Stimulated activated CD4-positive, alpha-beta T cell treated with anti-CD3 and anti-CD28 coated beads, Interleukin-2, amount 100 ng/mL, for 48 hours (primary cell): ENCODE measurements at places on chromosomes 5 and 9.

- no peak for DNase-seq
These were observed 44.8 kb downstream of the EHMT1 start for GRCh38 chr9:137663584-137663983.

GRCh38 chr9:33025572-33026342, 684 bp downstream of the DNAJA1 start:
- peak; percentile 59 for DNase-seq

- DNase-seq, result no peak
These were observed 176.4 kb upstream of the PITX1 start for GRCh38 chr5:135210286-135211055.

- no peak for DNase-seq
These were observed 20.4 kb downstream of the CRB2 start for GRCh38 chr9:123376218-123377071.

DNA sequence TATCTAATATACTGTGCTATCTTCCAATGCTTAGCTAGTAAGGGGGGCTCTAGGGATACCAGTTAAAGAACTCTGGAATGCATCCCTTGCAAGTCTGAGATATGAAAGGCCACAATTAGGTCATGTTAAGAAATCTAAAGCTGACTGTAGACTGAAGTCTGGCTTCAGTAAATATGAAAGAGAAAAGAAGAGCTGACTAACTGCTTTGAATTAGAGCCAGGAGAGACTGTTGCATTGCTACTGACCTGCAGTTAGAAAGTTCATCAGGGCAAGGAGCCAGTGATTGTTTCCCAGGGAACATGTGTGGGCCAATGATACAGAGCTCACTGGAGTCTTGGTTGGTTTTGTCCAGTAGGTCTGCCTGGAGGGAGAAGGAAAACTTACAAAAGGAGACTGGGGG, 472.1 kb upstream of the TNC start:
- no peak for DNase-seq

GRCh38 chr5:142777850-142778249, 7.7 kb downstream of the ARHGAP26 start:
- DNase-seq, result no peak

DNA sequence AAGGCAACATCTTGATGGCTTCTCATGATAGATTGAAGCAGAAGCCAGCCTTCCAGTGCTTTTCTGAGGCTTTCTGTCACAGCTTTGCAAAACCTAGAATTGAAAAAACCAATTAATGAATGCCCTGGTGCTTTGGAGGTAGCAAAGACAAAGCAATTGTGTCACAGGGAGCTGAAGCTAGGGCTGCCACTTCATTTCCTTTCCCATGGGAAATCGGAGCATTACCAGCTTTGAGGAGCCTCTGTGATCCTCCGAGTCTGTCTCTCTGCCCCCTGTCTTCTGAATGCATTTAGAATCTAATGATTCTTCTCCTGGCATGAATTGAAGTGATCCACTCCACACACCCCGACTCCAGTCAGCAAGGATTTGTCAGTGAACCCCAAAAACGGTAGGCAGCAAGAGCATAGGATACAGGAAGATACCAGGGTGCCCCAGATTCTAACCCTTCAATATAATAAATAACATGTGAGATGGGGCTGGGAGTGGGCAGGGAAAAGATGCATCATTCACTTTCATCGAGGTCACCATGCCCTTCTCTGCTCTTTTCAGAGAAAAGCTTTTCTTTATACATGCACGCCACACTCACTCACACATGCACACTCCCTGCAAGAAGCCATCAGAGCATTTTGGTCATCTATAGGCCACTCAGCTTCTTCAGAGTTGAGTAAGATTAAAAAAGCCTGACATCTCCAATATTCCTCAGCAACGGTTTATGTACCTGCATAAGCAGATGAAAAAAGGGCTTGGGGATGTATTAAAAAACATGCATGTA, 247.7 kb upstream of the ZNF462 start:
- DNase-seq, result no peak
